ENCODE measurements at places on chromosomes 5 and 9.

GRCh38 chr5:132773114-132773513, 3.9 kb downstream of the SEPTIN8 start:
- DNase-seq = no peak

DNA sequence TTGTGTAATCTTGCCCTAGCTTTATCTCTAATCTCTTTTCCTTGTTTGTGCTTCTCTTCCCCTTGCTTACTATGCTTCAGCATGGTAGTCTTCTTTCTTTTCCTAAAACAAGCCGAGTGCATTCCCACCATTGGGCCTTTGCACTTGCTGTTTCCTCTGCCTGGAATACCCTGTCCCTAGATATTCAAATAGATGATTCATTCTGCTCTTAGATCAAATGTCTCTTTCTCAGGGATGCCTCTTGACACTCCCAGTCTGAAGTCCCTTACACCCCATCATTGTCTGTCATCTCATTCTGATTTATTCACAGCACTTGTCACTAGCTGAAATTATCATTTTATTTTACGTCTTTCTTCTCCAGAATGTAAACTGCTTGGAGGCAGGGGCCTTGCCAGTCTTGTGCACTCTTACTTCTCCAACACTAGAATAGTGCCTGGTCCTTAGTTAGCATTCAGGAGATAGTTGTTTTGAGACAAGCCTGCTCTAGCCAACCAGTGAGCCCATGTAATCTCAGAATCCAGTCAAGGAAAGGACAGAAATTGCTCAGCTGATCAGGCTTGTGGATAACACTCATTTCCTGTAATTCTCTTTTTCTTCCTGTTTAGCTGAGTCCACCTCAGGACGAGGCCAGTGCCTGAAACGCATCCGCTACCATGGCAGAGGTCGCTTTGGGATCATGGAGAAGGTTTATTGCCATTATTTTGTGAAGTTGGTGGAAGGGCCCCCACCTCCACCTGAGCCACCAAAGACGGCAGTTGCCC, 25.4 kb downstream of the MRPL22 start:
- no peak for DNase-seq

GRCh38 chr9:134191455-134192209, 27.3 kb upstream of the RNU6ATAC start:
- DNase-seq = no peak

DNA sequence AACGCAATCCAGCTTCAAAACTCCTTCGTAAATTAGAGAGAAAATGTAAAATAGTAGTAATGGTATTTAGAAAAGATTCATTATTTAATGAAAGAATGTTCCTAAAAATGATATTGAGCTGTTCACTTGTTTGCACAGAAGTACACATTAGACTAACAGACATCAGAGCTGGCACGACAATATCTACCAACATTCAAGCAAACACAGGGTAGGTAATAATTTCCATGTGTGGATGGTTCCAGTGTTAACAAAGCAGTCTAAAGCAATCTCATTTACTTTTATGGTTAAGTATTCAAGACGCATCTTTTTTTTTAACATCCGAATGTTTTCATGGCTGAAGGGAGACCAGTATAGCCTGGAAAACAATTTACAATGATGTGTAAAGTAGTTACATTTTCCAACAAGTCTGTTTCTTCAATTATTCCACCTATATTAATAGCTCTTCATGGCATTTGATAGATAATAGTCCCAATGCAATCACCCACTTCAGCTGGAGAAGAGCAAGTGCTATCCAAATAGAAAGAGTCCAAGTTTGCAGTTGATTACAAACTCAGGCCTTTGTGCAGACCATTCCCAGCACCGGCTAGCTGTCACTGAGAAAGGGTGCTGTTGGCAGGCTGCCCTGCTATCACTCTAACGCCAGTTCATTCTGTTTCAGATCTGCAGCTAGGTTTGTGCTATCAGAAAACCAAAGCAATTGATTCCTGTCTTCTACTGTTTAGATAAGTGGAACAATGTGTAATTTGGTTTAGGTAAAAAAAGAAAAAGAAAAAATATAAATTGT, 458.8 kb downstream of the DTWD2 start:
- no peak for DNase-seq

GRCh38 chr9:121634329-121635261, 16.8 kb upstream of the DAB2IP start:
- DNase-seq = peak; percentile 56

- DNase-seq = no peak
Observed at GRCh38 chr5:82466986-82467561, 188.9 kb upstream of the RPS23 start.

DNA sequence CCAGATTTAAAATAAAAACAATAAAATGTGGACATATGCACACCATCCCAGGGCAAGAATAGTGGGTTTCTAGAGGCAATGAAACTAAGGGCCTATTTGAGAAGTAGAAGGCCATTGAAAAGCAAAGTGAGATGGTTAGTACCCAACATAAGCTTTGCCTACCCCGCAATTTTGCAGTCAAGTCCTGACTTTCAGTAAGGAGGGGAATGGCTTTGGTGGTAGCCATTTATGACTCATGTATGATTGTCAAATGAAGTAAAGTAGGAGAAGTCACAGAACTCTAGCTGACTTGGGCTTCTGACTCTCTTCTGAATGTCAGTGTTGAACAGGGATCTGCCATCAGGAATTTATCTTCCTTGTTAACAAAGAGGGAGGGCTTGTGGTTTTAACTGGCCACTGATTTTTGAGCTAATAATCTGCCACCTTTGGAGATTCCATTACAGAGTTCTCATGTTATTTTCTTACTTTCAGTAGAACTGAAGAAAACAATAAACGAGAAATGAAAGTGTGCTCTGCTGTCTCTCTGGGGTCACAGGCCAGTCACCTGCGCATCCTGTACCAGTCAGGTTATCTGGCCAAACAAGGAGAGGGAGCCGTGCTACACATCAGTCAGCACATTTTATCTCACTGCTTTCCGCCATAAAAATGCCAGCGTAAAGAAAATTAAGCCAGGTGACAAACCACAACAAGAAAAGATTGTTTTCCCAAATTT, 14.3 kb upstream of the SNCAIP start:
- DNase-seq = no peak

DNA sequence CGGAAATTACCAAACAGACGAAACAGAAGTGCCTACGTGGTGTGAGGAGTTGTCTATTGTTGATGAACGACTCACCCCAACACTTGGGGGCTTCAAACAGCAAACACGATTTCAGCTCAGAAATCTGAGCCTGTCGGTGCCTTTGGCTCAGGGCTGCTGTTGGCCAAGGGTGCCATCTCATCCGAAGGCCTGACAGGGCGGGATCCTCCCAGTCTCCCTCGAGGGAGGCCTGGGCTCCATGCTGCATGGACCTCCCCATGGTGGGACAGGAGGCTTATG, 1.3 kb downstream of the LRRC14B start:
- no peak for DNase-seq

DNA sequence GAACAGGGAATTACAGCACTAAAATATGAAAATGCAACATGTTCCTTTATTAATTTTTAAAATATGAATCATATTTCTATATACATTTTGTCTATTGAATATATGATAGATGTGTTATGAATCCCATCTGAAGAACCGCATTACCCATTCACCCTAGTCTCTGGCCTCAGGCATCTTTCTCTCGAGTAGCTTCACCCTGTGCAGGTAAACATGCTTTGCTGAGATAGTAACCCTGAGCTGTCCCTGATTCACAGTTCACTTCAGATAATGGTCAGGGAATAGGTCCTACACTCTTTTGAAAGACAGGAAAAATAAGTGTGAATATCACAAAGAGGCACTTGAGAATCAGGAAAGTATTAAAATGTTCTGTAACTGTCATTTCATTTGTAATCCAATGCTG, 766.8 kb downstream of the IRX1 start:
- no peak for DNase-seq

Data from hematopoietic multipotent progenitor cell treated with erythropoietin and hydrocortisone succinate and interleukin-3 and kit ligand, for 4 days (in vitro differentiated cells).